Pons (tissue), 1 donor: ENCODE measurements at places on chromosomes 12 and 14.

GRCh38 chr14:69363055-69363454, 35.0 kb downstream of the ERH start:
- DNase-seq = peak; percentile 46

GRCh38 chr14:90755661-90756304, 60.4 kb downstream of the TTC7B start:
- DNase-seq = peak; percentile 56

GRCh38 chr12:117284140-117284539, 77.3 kb downstream of the NOS1 start:
- DNase-seq = peak; percentile 9

DNA sequence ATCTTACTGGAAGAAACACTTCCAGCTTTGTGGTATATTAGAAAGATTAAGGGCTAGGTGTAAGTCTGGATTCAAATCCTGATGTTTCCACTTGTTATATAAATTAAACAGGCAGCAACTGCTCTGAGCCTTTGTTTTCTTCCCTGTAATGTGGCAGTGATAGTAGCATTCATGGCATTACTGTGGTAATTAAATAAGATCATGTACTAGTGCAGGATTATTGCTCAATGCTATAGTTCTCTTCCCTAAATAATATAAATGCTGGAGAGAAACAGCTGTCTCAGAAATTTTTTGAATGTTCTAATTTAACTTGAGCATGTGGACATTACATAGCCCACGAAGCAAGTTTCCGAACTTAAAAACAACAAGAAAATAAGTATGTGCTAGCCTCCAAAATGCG, 5.4 kb downstream of the TMEM117 start:
- DNase-seq = no peak

GRCh38 chr12:104873374-104873773, 84.7 kb downstream of the SLC41A2 start:
- DNase-seq = no peak

- no peak for DNase-seq
These were observed 18.2 kb downstream of the RFX4 start for GRCh38 chr12:106601031-106601430.
